Left renal pelvis (tissue), 4 donors: ENCODE measurements at places on chromosomes 2 and 18.

- no peak for DNase-seq
These were observed 158.8 kb upstream of the TTC39C start for GRCh38 chr18:23855721-23856120.

DNA sequence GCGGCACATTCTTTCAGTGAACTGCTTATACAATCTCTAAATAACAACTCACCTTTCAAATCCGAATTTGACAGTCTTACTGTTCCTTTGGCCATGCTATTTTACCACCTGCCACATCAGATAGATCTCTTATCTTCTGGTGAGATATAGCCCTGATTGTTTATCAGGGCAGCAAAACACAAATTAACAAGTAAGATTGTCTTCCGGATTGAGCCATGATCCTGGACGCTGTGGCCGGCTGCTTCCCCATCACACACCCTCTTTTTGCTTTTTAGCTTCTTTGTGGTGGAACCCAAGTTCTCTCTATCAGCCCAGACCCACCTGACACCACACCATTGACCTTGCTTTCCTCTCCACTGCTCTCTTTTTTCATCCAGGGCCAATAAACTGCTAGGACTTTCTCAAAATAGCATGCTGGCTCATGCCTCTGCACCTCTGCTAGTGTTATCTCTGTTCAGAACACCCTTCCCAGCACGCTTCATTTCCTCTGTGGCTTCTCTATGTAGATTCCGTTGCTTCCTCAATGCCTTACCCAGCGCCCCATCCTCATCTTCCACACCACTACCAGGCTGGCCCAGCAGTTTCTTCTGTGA is 111.8 kb upstream of the CNTNAP5 start:
- no peak for DNase-seq

DNA sequence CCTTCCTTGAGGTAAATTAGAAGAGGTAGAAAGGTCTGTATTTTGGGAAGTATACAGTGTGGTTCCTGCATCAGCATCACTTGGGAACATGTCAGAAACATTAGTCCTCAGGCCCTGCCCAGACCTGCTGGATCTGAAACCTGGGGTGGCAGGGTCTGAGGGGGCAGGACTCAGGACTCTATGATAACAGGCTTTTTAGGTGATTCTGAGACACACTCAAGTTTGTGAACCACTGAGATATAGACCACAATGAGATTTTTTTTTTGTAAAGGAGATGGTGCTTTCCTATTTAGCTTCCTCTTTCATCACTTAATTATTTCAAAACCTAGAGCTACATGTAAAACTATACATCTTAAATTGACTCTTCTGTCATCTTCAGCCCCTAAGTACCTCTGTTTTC is 262.7 kb upstream of the SPOPL start:
- no peak for DNase-seq

- no peak for DNase-seq
These were observed 20.3 kb downstream of the SALL3 start for GRCh38 chr18:78999939-79000338.

GRCh38 chr18:79552140-79552631 is 127.4 kb upstream of the CTDP1 start:
- DNase-seq: no peak

DNA sequence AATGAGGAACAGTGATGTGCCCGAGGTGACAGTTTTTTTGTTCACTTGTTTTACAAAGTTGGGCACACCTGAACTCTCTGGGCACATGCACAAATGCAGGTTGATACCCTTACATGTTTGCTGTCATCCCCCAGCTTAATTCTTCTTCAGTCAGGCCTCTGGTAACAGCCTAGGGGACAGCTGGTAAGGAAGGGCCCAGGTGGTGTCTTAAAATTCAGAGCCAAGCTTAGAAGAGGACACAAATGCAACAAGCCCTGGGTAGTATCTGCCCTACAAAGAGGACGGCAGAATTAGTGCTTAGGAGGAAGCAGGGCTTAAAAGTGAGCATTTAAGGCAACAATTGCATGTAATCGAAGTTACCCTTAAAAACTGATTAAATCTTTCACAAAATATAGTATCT is 171.9 kb upstream of the ACAA2 start:
- no peak for DNase-seq

DNA sequence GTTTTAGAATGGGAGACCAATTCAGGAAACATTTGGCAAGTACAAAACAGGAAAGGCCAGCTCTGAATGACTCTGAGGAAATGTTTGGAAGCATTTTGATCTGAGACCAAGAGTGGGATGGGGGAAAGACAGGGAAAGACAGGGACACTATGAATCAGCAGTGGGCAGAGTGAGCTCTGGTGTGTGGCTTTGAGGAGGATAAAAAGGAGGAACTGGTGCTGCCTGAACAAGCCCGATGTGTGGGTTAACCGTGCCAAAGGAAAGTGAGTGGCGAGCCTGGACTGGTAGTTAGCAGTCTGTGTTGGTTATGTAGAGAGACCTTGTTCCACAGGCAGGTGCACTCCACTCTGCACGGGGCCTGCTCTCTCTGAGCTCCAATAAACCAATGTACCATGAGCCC is 5.3 kb downstream of the MFSD6 start:
- DNase-seq: no peak

DNA sequence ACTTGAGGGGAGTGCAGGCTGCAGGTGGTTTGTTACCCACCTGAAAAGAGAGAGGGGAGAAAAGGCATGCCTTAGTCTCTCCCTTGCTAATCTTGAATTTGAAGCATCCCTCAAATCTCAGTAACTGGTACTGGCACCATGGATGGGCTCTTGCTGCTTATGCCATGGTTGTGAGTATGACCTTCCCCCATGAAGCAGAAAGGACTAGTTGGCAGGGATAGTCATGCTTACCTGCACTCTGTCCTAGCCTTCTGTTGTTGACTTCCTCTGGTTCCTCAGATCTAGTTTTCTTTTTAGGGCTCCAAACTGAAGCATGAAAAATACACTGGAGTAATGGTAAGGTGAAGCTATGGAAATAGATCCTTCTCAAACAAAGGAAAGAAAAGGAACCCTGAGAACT is 191.2 kb downstream of the SPAG16 start:
- DNase-seq: no peak

DNA sequence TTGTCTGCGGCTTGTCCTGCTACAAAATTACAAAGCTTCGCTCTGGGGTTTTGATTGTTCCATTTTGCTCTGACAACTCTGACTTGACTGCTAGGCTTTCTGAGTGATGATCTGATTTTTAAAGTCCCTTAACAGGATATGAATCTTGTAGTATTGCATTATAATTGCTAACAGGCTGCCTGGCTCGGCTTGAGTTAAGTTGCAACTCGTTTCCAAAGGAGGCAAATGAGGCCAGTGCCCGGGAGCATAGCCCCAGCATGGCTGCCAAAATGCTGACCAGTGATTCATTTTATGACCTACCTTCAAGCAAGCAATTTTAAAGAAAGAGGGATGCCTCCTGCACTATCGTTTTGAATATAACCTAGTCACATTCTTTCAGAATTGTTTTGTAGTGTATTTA is 135.4 kb downstream of the COL6A3 start:
- no peak for DNase-seq
